ENCODE measurements at places on chromosomes 7 and 10. TPM values are rescaled to one million over a fixed set of nuclear protein-coding genes. Genes with fewer than 3 reads are reported as not detected.

GRCh38 chr10:60368875-60369546, 20.7 kb downstream of the ANK3 start:
- H3K4me3 ChIP-seq = no peak overlapping the region
- peaks cover 2% of the 10 kb centered on the region for H3K36me3 ChIP-seq
- no peak overlapping the region for H3K27ac ChIP-seq
- no peak for DNase-seq
- no peaks in the 10 kb centered on the region for H3K27me3 ChIP-seq

DNA sequence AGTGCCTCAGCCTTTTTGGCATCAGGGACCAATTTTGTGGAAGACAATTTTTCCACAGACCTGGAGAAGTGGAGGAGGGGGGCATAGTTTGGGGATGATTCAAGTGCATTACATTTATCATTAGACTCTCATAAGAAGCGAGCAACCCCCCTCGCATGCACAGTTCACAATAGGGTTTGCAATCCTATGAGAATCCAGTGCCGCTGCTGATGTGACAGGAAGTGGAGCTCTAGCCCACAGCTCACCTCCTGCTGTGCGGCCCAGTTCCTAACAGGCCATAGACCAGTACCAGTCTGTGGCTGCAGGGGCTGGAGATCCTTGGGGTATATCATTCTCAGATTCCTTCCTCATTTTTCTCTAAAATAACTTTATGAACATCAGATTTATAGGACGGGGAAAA, 50.8 kb downstream of the ATAD1 start:
- H3K4me1 ChIP-seq = peaks cover 6% of the 10 kb centered on the region
- no peak overlapping the region for H3K4me3 ChIP-seq
- H3K36me3 ChIP-seq = peaks cover 24% of the 10 kb centered on the region
- no peak overlapping the region for H3K27ac ChIP-seq

The PLEKHS1 gene
- total RNA-seq = not detected

- no peak overlapping the region for H3K4me3 ChIP-seq
- H3K4me1 ChIP-seq = no peaks in the 10 kb centered on the region
- no peak for DNase-seq
- H3K27ac ChIP-seq = no peak overlapping the region
- no peaks in the 10 kb centered on the region for H3K36me3 ChIP-seq
Observed at GRCh38 chr7:34425631-34426384, 232.2 kb upstream of the NPSR1 start.

DNA sequence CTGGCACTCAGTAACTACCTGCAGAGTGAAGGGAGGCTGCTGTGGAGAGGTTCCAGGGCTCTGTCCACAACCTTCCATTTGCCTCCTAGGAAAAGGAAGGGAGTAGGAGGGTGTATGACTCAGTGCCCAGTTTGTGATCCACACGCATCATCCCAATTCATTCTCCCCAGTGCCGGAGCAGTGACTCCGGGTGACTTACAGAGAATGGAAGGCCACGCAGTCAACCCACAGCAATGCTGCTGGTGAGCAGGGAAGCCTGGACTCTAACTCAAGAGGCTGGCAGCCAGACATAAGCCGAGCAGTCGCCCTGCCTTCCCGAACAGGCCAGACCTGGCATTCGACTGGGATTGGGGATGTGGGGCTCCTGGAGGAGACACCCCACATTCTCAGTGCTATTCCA, 139.9 kb downstream of the SH3PXD2A start:
- DNase-seq = no peak
- H3K4me1 ChIP-seq = peaks cover 7% of the 10 kb centered on the region
- H3K27ac ChIP-seq = no peak overlapping the region
- no peaks in the 10 kb centered on the region for H3K36me3 ChIP-seq

DNA sequence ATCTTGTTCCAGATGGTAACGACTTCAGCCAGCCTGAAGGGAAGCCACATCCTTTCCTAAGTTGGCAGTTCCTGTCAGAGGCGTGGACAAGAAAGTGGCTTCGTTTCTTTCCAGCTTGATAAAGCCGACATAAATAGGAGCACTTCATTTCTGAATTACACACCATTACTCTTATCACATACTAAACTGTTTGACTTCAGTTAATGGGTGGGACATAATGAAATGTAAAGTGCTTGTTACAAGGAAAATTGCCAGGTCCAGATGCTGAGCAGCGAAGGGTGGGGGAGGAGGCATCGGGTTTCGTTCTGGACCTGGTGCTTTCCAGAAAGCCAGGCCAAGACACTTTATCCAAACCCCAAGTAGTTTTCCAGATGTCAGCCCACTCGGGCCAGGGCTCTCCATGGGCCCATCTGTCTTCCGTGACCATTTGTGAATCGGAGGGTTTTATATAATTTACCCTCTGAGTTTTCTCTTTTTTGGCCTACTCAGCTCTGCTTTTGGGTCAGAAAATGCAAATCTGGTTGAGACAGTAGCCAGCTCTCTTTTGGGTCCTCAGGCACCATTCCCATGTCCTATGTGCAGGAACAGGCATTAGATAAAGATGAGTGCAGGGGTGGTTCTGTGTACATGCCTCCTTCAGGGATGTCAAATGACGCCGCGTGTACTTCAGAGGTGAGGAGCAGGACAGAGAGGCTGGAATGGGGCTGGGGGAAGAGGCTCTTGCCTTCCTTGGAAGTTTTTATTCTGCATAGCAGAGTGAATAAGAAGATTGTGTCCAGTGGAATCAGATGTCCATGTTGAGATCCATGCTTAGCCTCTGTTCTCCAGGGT, 90.2 kb downstream of the TACC2 start:
- H3K27ac ChIP-seq = no peak overlapping the region
- no peak overlapping the region for H3K4me3 ChIP-seq
- no peaks in the 10 kb centered on the region for H3K4me1 ChIP-seq
- no peak for DNase-seq

The GSAP gene
- total RNA-seq = 1.5 TPM

The CDH23 gene
- total RNA-seq = 1.6 TPM

DNA sequence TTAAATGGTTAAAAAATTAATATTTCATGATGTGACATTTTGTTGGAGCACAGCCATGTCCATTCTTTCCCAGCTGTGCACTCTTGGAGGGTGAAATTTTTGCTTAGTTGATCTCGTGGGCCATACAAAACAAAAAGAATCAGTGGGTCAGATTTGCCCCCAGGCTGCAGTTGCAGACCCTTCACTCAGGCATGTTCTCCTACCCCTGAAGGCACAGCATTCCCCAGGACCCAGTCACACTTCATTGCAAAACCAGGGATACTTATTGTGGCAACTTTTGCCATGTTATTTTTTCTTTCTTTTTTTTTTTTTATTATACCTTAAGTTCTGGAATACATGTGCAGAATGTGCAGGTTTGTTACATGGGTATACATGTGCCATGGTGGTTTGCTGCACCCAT, 6.0 kb downstream of the TAS2R40 start:
- H3K4me3 ChIP-seq = no peak overlapping the region
- no peak for DNase-seq
- H3K36me3 ChIP-seq = no peaks in the 10 kb centered on the region
- peaks cover under 1% of the 10 kb centered on the region for H3K27me3 ChIP-seq

DNA sequence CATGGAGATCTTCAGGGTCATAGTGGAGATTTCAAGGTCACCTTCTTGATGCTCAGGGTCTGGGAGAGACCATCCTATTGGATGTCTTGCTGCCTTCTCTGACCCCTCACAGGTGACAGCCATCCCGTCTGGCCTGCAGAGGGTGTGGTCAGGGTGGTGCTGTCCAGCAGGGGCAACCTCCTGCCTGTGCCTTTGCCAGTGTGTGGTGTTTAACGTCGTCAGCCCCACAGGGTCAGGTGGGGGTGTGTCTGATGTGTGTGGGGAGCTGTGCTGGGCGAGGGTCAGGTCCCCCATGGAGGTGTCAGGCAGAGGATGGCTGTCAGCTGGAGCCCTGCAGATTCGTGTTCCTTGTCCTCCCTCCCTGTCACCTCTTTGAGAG, 16.5 kb downstream of the ADCY1 start:
- H3K4me3 ChIP-seq = no peak overlapping the region
- H3K36me3 ChIP-seq = no peaks in the 10 kb centered on the region
- no peak overlapping the region for H3K27ac ChIP-seq
- no peaks in the 10 kb centered on the region for H3K4me1 ChIP-seq
- DNase-seq = no peak
- H3K27me3 ChIP-seq = no peaks in the 10 kb centered on the region

DNA sequence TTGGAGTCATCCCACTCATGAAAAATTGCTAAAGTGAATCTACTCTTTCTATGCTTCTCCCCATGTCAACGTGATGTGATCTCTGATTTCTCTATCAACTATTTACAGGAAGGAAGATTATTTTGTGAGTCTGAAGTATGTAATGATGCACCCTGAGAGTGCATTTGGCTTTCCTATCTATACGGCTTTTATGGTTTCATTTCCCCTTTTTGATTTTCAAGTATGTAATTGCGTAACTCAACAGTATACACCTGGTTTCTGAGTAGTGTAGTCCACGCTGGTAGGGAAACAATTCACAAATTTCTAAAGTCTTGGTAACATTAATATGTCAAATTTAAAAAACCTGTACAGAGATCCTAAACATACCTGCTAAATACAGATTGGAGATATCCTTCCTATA, 194.7 kb upstream of the SEMA3A start:
- H3K4me1 ChIP-seq = no peaks in the 10 kb centered on the region
- H3K36me3 ChIP-seq = no peaks in the 10 kb centered on the region
- no peak for DNase-seq
- H3K27me3 ChIP-seq = peaks cover 4% of the 10 kb centered on the region
- H3K4me3 ChIP-seq = no peak overlapping the region

GRCh38 chr10:17169803-17170202, 31.7 kb downstream of the TRDMT1 start:
- no peak overlapping the region for H3K27ac ChIP-seq
- H3K4me1 ChIP-seq = peaks cover under 1% of the 10 kb centered on the region
- no peaks in the 10 kb centered on the region for H3K27me3 ChIP-seq
- no peak for DNase-seq

- H3K27ac ChIP-seq = no peak overlapping the region
- H3K27me3 ChIP-seq = no peaks in the 10 kb centered on the region
- H3K4me3 ChIP-seq = no peak overlapping the region
- no peaks in the 10 kb centered on the region for H3K4me1 ChIP-seq
- no peak for DNase-seq
Observed at GRCh38 chr7:124989911-124990310, 60.3 kb upstream of the POT1 start.

The ANXA8 gene
- total RNA-seq = not detected

- H3K4me3 ChIP-seq = no peak overlapping the region
- no peak overlapping the region for H3K27ac ChIP-seq
Observed at GRCh38 chr7:2299870-2300512, 14.2 kb downstream of the SNX8 start.

GRCh38 chr10:99329304-99329553, at the start of gene CNNM1:
Gene CNNM1 (plus strand): TSS chr10:99329356. CDS start chr10:99329388, 32 bp downstream.
- H3K27ac ChIP-seq = no peak within 1 kb of the TSS
- peaks cover 16% of the 10 kb centered on the region for H3K4me1 ChIP-seq
- DNase-seq = peak; percentile 56
- peaks cover 30% of the 10 kb centered on the region for H3K27me3 ChIP-seq
- H3K4me3 ChIP-seq = peak within 1 kb of the TSS; percentile 58

GRCh38 chr10:70145166-70145665, 1.3 kb downstream of the TYSND1 start:
- H3K27me3 ChIP-seq = no peaks in the 10 kb centered on the region
- H3K36me3 ChIP-seq = peaks cover 14% of the 10 kb centered on the region
- DNase-seq = no peak
- peaks cover 30% of the 10 kb centered on the region for H3K4me1 ChIP-seq
- peak overlapping the region; percentile 36 for H3K27ac ChIP-seq

The TMEM236 gene
- total RNA-seq = not detected

GRCh38 chr7:45591101-45591906, 17.1 kb downstream of the ADCY1 start:
- no peaks in the 10 kb centered on the region for H3K36me3 ChIP-seq
- H3K4me1 ChIP-seq = no peaks in the 10 kb centered on the region
- no peaks in the 10 kb centered on the region for H3K27me3 ChIP-seq
- no peak overlapping the region for H3K27ac ChIP-seq
- DNase-seq = no peak

DNA sequence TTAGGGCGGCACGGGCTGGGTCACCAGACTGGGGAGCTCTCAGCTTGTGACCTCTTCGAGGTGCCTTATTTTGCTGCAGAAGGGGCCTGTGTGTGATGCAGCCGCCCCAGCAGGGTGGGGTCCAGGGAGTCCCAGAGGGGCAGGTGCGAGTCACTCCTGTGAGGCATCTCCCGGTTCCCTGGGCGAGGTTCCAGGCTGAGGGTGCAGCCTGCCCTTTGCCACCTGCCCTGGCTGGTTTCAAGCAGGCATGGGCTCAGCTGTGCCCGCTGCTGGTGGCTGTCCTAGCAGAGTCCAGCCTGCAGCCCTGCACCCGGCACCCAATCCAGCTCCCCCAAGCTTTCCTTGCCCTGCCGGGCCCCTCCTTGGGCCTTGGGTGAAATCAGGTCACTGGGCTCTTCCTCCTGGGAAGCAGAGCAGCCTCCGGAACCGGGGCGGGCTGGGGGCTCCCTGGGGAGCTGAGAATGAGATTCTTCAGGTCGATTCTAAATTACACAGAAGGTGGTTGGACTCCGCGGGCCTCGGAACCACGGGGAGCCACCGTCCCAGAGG, 64.8 kb downstream of the PWWP2B start:
- H3K27ac ChIP-seq = no peak overlapping the region
- H3K4me3 ChIP-seq = no peak overlapping the region
- no peaks in the 10 kb centered on the region for H3K36me3 ChIP-seq
- H3K27me3 ChIP-seq = no peaks in the 10 kb centered on the region
- H3K4me1 ChIP-seq = peaks cover 2% of the 10 kb centered on the region

GRCh38 chr7:96284240-96284639, 37.7 kb downstream of the SLC25A13 start:
- peaks cover 42% of the 10 kb centered on the region for H3K4me1 ChIP-seq
- peaks cover 16% of the 10 kb centered on the region for H3K36me3 ChIP-seq
- H3K4me3 ChIP-seq = no peak overlapping the region
- no peak for DNase-seq

GRCh38 chr7:140559410-140559809, 80.1 kb upstream of the MKRN1 start:
- no peaks in the 10 kb centered on the region for H3K36me3 ChIP-seq
- H3K4me1 ChIP-seq = no peaks in the 10 kb centered on the region
- H3K27me3 ChIP-seq = no peaks in the 10 kb centered on the region
- DNase-seq = no peak
- H3K4me3 ChIP-seq = no peak overlapping the region

The FAM131B gene
- 1.7 TPM for total RNA-seq

The RNF32 gene
- 0.31 TPM for total RNA-seq

DNA sequence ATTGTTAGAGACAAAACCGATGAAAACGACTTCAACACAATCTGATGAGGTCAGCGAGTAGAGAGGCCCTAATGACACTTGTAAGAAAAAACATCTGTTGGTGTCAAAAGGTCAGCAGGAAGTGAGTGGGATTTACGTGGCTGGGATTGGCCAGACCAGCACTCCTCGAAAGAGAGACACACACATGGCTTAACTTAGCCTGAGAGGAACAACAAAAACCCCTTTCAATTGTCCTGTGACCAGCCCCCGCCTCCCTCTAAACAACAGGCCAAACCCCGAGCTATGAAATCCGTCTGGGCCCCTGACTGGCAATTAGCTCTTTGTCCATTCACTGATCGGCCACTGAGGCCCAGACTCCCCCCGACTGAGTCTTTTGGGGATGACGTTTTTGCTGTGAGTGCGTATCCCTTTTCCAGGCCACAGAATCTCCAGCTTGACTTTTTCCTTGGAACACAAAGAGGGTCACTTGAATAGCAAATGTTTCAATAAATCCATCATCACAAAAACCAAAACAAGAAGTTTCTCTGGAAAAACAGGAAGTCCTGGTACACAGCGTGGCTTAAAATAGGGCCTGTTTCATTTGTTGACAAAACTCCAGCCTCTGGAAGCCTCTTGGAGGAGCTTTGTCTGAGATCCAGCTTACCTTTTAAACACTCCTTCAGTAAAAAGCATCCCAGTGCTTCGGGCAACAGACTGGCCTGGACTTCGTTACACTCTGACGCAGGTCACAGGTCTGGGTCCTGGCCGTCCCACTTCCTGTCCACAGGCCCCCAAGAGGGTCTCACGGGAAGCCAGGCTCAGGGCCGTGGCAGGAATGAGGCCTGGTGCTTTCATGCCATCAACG, 103.0 kb downstream of the CTBP2 start:
- DNase-seq = no peak
- no peak overlapping the region for H3K27ac ChIP-seq
- H3K27me3 ChIP-seq = peaks cover 8% of the 10 kb centered on the region

The C10orf120 gene
- total RNA-seq = not detected
